ENCODE measurements at places on chromosomes 7 and 10. TPM values are rescaled to one million over a fixed set of nuclear protein-coding genes. Genes with fewer than 3 reads are reported as not detected.

The ANKRD22 gene
- 0.44 TPM for total RNA-seq

The OR6B1 gene
- not detected for total RNA-seq

The SLC39A12 gene
- 18.0 TPM for total RNA-seq

The PRLHR gene
- not detected for total RNA-seq

The GSDME gene
- total RNA-seq, result 24.6 TPM

The LRRC61 gene
- 26.6 TPM for total RNA-seq

The SYT15B gene
- total RNA-seq, result 4.0 TPM

The CDHR3 gene
- total RNA-seq, result 4.8 TPM

The CFAP46 gene
- total RNA-seq, result 7.5 TPM

The ACBD7 gene
- total RNA-seq, result 9.8 TPM

The EPDR1 gene
- total RNA-seq, result 20.7 TPM

The SOSTDC1 gene
- 47.6 TPM for total RNA-seq

The GRM8 gene
- total RNA-seq, result 19.6 TPM

The SH2D4B gene
- not detected for total RNA-seq

The BMPER gene
- total RNA-seq, result 10.6 TPM

The COL13A1 gene
- total RNA-seq, result 8.1 TPM

The ZNF117 gene
- 52.7 TPM for total RNA-seq

The NEBL gene
- 45.6 TPM for total RNA-seq

The AP3M1 gene
- total RNA-seq, result 51.2 TPM

The TUBAL3 gene
- total RNA-seq, result 0.49 TPM

The GDF2 gene
- not detected for total RNA-seq

The ALOX5 gene
- 8.1 TPM for total RNA-seq

The CRHR2 gene
- 0.60 TPM for total RNA-seq

The PALD1 gene
- 11.7 TPM for total RNA-seq

The CTNNA3 gene
- 9.3 TPM for total RNA-seq

The TSPAN33 gene
- total RNA-seq, result 6.5 TPM

The PNLIPRP1 gene
- total RNA-seq, result not detected

The OR2A12 gene
- total RNA-seq, result not detected

The SFXN2 gene
- 16.8 TPM for total RNA-seq

The TRIM74 gene
- total RNA-seq, result not detected

The SLC29A3 gene
- 7.5 TPM for total RNA-seq

The ASZ1 gene
- total RNA-seq, result not detected

The MRLN gene
- 23.1 TPM for total RNA-seq

The PURB gene
- total RNA-seq, result 49.4 TPM

The CCT6A gene
- 117 TPM for total RNA-seq

The AASS gene
- total RNA-seq, result 53.1 TPM

The OPALIN gene
- total RNA-seq, result not detected

The PTPN20 gene
- total RNA-seq, result 10.0 TPM

The PNLIPRP2 gene
- total RNA-seq, result not detected

The MOGAT3 gene
- total RNA-seq, result not detected

The SLC26A5 gene
- 0.71 TPM for total RNA-seq

The PNLIPRP3 gene
- not detected for total RNA-seq

The CAPZA2 gene
- 164 TPM for total RNA-seq

The RNF32 gene
- total RNA-seq, result 10.7 TPM

The SLC26A3 gene
- total RNA-seq, result not detected

The CTTNBP2 gene
- total RNA-seq, result 19.7 TPM

The IFIT1B gene
- 1.0 TPM for total RNA-seq

The STEAP1B gene
- 1.6 TPM for total RNA-seq

The CALML5 gene
- 3.3 TPM for total RNA-seq
